ENCODE measurements at places on chromosomes 7 and 10. TPM values are rescaled to one million over a fixed set of nuclear protein-coding genes. Genes with fewer than 3 reads are reported as not detected.

CYP2C19 gene
- total RNA-seq, result not detected

ANKRD61 gene
- total RNA-seq, result 0.26 TPM

THSD7A gene
- 0.06 TPM for total RNA-seq

- DNase-seq, result no peak
Measured at GRCh38 chr10:13787015-13787421, 200.3 kb downstream of the PRPF18 start.

OPN4 gene
- not detected for total RNA-seq

All from PC-3 (cell line).